GM10248 (cell line): ENCODE measurements at places on chromosomes 1 and 21.

DNA sequence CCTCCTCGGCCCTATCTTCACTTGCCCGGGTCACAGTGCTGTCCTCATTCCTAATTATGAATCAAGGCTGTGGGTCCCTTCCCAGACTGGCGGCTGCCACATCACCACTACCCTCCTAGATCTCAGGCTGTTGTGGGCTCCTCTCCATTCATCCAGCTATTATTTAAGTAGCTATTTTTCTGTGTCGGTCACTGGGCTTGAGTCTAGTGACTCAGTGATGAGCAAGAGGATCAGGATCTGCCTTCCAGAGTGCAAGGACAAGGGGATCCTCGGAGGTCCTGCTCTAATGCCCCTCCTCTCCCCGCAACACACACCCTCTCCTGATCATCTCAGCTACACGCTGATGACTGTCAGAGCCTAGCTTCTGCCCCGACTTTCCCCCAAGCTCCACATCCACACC lies 34.1 kb downstream of the CDCP2 start:
- no peak for DNase-seq

DNA sequence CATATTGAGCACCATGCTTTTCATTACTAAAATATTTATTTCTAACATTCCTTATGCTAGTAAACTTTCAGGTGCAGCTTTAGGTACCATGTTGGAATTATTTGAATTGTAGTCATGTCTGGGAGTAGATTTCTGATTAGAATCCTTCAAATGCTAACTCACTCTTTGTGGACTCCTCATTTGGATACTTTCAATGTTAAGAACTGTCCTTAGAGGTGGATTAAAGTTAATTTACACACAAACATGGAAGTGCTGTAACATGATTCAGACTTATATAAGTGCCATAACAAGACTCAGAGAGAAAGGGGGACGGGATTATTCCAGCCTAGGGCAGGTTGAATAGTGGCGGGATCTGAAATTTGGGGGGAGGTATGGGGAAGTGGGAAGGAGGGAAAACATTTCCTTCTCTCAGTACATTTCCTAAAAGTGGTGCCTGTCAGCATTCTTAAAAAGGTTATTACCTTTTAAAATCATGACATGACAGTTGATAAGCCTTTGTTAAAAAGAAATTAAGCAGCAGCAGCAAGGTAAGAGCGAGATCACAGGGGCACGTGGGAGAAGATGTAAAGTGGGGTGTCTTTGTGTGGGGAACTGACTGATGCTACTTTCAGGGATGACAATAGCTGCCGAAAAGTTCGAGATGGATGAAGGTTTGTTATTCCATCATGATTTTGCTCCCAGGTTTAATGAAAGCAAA lies 44.4 kb downstream of the HHAT start:
- no peak for DNase-seq

DNA sequence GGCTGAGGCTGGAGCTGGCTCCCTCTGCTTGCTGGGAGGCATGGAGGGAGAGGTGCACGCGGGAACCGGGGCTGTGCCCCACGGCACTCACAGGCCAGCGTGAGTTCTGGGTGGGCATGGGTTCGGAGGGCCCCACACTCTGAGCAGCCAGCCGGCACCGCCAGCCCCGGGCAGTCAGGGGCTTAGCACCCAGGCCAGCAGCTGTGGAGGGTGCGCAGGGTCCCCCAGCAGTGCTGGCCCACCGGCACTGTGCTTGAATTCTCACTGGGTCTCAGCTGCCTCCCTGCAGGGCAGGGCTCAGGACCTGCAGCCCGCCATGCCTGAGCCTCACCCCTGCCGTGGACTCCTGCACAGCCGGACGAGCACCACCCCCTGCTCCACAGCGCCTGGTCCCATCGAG lies 164.9 kb upstream of the PLD5 start:
- DNase-seq = no peak

DNA sequence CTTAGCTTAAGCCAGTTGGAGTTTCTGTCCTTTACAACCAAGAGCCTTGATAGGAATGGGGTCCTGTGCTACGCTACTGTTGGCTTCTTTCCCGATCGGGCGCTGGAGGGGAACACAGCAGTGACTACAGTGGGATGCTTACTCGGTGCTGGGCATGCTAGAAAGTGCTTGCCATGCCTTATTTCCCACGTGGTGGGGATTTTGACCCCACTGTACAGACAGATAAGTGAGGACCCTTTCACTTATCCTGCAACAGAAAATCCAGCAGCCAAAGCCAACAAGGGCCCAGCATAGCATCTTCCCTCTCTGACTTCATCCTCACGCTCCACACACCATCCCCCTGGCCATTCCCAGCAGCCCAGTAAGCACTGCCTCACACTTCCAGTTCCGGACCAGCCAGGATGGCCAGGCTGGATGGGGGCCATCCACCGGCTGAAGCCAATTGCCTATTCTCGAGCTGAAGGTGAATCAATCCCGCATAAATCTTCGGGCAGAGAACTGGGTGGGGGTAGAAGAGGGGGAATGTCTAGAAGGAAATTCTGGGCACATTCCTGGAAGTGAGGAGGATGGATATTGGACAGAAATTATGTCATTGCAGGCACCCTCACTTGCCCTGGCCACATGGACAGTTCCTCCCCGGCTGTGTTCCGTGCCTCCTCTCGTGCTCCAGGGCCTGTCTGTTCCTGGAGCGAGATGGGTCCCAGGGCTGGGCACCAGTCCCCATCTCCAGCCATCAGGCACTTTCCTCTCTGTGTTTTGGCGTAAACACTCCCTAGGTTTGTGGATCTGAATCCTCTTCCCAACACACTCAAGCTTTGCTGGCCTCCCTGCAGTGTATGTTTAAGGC lies 2.0 kb upstream of the ABCG1 start:
- no peak for DNase-seq

DNA sequence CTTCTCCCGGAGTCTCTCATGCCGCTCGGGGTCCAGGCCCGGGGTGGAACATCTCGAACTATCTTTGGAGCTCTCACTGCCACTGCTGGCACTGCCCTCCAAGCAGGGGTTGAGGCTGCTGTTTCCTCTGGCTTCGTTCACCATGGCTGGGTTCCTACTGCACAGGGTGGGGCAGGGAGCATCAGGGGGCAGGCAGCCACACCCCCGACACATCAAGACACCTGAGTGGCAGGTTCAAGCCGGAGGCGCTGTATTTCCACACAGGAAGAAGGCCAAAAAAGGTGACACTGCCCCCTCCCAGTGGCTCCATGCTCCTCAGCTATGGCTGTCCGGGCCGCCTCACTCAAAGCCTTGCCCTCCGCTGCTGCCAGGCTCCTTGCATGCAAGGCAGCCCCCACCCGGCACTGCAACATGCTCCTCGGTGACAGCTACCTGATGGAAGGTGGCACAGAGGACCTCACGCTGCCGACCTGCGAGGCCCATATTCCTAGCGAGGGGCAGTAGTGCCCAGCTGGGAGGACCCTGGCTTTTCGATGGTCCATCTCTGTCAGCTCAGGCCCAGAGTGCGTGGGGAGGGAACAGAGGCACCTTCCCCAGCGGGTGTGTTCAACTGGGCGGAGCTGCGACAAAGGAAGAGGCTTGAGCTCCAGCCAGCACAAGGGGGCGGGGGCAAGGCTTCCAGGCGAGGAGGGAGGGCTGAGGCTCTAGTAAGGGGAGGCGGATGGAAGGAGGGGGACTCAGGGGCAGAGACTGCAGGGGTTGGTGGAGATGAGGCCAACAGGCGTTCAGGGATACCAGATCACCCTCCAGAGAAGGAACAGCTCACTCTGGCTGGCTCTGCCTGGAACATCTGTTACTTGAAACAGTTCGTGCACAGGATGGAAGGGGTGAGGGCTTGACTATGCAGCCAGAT lies 2.5 kb downstream of the MTHFR start:
- peak; percentile 86 for DNase-seq

DNA sequence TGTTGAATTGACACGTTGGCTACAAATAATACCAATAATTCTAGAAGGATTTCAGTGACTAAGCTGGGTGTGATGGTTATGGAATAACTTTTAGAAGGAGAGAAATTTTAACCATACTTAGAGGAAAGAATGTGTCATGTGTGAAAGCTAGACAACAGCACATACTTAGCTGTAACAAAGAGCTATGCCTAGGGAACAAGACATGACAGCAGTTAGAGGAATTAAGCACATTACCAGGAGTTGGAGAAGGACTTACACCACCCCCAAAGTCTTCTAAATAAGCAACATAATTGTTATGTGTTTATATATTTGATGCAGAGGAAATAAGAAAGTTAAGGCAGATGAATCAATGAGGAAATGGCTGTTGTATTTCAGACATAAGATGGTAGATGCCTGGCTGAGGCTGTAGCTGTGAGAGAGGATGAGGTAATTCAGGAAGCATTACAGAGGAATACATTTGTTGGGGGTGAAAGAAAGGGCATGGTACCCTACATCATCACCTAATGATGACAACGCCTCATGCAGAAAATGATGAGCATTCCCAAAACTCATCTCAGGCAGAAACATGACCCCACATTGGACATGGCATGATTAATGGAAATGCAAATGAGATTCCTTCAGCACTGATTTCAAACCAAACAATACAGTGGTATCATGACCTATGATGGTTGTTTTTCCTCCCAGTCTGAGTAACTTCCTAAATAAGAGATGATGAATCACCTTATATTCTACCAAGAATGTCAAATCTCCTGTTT lies 211.5 kb downstream of the LHX8 start:
- DNase-seq = no peak

GRCh38 chr1:191260056-191260455 lies 782.4 kb upstream of the BRINP3 start:
- no peak for DNase-seq

GRCh38 chr1:173042806-173043205 lies 7.9 kb downstream of the TNFSF18 start:
- no peak for DNase-seq

DNA sequence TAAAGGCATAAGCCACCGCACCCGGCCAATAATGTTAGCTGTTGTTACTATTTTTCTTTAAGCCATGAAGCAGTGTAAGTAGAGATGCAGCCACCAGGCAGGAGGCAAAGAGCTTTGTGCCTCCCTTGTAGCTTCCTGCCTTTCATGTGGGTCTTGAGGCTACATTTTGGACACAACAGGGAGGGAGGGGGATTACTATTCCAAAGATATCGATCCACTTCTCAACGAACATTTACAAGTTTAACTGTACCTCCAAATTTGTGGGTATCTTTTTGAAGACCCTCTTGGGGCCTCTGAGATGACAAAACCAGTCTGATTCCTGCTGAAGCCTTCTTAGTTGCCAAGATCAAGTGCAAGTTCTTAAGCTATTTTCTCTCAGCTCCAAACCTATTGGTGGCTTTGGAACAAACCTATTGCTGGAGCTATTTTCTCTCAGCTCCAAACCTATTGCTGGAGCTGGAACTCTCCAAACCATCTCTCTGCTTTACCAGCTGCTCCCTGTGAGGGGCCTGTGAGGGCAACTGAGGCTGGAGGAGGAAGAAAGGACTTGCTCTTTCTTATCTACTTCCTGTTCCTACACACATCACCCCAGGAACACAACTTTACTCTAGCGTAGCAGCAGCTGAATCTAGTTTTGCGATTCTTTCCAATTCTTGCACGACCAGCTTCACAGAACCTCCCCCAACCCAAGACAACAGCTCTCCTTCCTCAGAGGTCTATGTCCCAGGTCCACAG lies 16.1 kb upstream of the RCAN3 start:
- DNase-seq = no peak
